ENCODE measurements at places on chromosomes 1 and 21.

DNA sequence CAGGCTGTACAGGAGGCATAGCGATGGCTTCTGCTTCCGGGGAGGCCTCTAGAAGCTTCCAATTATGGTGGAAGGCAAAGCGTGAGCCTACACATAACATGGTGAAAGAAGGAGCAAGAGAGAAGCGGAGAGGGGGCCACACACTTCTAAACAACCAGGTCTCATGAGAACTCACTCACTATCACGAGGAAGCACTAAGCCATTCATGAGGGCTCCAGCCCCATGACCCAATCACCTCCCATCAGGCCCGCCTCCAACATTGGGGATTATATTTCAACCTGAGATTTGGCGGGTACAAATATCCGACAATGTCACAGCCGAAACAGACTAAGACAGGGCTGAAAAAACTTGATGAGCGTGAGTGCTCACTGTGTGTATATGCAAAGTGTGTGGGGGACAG is 89.3 kb upstream of the CNIH3 start:
- DNase-seq: no peak

- no peak for DNase-seq
Measured at GRCh38 chr1:220922951-220923350, 43.7 kb downstream of the HLX start.

DNA sequence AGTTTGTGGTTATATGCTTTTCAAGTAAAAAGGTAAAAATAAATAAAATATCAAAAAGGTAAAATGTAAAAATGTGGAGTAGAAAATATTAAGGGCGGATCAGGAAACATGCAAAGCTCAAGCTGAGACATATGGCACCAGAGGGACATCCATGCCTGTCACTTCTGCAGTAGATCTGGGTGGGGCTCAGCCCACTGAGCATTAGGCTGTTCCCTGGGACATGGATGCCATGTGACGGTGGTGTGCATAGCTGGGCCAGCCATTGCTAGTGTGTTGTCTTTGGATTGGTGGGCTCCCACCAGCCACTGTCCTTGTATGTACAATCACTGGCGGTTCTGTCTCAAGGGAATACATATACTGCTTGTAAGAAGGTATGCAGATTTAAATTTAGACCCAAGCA is 3.0 kb downstream of the TTC13 start:
- no peak for DNase-seq

- DNase-seq: no peak
Measured at GRCh38 chr1:168112673-168113305, 23.9 kb downstream of the GPR161 start.

DNA sequence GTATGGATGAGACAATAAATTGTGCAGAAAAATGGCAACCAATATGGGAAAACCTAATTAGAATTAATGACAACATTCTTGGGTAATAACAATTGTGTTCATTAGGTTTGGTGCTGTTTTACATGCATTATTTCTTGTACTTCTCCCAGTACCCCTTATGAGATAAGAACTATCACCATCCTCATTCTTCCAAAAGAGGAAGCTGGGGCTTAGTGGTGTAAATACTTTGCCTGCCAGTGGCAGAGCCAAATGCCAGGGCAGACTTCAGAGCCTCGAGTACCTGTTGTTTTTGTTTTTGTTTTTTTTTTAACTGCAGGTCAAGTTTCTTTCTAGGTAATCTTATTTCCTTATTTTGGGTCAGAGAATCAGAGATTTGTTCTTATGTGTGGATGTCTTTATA is 206.4 kb downstream of the RHOU start:
- no peak for DNase-seq

DNA sequence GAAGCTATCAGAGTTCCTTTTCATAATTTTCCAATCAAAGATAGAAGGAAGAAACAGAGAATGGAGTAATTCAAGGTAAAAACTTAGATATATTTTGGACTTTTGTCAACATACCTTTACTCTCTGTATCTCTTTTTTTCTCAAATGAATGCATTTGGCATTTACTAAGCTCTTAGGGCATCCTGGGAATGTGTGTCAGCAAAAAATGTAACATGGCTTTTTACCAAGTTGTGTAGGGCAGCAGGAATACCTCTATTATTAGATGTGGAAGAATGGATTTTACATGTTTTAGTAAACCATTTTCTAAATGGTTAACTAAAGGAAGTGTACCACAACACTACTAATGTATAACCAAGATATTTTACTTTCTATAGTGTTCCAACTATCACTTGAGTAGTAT is 4.2 kb upstream of the COL11A1 start:
- DNase-seq: no peak

DNA sequence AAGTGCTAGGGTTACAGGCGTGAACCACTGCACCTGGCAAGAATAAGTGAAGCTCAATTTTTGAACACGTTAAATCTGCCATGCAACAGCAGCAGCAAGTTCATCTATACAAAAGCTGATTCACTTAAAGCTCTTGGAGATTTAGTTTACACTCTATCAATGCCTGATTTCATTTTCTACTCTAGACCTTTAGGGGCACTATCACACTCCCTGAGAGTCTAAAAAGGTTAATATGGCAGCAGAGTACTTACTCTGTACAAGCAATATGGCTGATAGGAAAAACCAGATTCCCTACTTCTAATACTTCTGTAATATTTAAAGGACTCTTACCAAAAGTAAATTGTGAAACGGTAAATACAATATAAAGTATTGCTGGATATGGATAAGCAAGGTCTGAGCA is 4.8 kb downstream of the RBM34 start:
- no peak for DNase-seq

- no peak for DNase-seq
Measured at GRCh38 chr1:12593621-12594066, 24.4 kb downstream of the DHRS3 start.

GRCh38 chr1:203477748-203478147 is 2.1 kb downstream of the PRELP start:
- DNase-seq: no peak

- DNase-seq: no peak
Measured at GRCh38 chr1:19563324-19564097, 78.2 kb upstream of the CAPZB start.

- DNase-seq: no peak
Measured at GRCh38 chr1:234217316-234217840, 155.9 kb upstream of the COA6 start.

DNA sequence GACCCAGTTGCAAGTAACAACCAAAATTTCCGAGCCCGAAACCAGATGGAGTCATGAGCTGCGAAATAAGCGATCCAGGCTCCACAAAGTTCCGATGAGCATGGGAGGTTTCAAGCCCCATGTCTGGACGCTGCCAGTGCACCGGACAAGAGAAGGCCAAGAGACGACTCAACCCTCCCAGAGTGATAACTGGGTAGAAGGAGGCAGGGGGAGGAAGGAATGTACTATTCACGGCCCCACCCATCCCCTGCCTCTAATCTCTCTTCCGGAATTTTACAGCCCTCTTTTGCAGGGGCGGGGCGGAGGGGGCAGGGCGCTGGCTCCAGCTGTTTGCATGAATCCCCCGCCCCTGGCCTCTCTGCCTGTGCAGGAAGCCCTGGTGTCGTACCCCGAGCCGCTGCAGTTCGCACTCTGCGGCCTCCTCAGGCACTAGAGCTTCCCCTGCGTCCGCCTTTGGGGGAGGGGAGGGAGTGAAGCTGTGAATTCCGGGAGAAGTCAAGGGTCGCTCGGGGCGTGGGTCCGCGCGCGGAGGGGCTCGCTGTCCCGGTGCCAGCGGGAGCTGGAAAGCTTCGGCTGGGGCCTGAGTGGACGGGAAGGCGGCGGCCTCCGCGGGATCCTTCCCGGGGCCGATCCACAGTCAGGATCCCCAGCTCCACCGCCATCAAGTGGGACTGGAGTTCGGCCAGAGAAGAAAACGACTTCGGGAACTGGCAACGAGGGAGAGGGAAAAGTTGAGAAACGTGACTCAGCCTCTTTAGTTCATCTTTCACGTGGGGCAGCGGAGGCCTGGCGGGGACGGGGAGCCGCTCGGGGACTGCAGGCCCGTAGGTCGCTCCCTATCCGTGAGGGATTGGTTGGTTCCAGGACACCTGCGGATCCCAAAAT is 6.3 kb upstream of the PTP4A2 start:
- no peak for DNase-seq

DNA sequence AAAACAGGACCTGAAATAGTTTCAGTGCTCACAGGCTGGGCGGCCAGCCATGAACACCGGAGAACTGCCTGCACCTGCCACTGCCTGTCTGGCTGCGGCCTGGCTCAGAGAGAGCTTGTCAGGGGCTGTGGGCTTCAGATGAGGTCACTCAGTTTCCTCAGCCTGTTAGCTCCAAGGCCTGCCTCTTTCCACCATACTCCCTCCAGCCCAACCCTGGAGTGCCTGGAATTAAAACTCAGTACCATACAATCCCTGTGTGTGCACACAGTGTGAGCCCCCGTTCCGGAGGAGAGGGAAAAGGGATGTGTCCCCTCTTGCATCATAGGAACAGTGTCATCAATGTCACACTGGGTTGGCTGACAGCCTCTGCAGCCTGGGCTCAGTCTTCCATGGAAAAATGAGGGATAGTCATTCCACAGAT is 16.2 kb downstream of the CACNA1S start:
- no peak for DNase-seq

GRCh38 chr21:42580793-42581321 is 67.2 kb downstream of the SLC37A1 start:
- DNase-seq: no peak

- DNase-seq: no peak
Measured at GRCh38 chr1:117501281-117501680, 104.6 kb upstream of the TENT5C start.

- DNase-seq: no peak
Measured at GRCh38 chr21:46607636-46608035, 2.8 kb upstream of the S100B start.

- DNase-seq: no peak
Measured at GRCh38 chr1:175364424-175365076, 172.0 kb upstream of the KIAA0040 start.

DNA sequence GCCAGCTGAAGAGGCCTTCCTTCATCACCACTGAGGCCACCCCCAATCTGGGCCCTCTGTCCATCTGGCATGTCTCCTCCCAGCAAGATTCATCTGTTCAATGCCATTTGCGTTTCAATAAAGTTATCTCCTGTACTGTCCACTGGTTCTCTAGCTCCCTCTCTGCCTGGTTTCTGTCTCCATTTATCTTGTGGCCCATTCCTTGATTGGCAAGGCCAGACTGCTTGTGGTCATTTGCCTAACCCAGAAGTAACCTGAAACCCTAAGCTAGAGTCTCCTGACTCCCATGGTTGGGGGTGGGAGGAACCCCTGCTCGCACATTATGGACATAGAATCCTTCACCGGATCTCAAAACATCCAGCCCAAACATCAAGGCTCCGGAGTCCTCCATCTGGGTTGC is 2.1 kb upstream of the IPO9 start:
- DNase-seq: no peak

DNA sequence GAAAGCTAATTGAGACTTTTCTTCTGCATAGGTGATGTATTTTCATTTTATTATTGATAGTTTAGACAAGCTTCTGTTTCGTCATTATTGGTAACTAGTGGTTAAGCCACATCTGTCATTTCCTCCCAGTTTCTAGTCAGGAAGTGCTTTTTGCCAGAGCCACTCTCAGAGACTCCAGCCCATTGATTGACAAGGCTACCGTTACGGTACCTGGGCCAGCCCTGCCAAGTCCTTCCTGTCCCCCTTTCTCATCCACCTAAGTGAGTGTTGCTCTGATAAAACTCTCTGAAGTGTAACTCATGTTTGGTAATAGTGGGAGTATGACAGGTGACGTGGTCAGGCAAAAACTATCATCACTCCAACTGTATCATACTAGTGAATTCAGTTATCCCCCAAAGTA is 29.6 kb upstream of the AGL start:
- no peak for DNase-seq

DNA sequence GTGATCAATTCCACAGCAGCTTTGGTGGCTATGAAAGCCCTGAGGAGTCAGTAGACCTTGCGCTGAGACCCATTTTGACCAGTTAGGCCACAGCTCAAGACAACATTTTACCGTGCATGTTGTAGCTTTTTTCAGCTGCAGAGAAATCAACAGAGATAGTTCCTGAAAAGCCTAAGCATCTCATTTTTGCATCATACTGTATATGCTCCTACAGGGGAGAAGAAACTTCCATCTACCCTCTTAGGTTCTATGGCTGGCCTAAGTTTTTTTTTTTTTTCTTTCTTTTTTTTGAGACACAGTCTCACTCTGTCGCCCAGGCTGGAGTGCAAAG is 24.8 kb upstream of the EYA3 start:
- DNase-seq: no peak

DNA sequence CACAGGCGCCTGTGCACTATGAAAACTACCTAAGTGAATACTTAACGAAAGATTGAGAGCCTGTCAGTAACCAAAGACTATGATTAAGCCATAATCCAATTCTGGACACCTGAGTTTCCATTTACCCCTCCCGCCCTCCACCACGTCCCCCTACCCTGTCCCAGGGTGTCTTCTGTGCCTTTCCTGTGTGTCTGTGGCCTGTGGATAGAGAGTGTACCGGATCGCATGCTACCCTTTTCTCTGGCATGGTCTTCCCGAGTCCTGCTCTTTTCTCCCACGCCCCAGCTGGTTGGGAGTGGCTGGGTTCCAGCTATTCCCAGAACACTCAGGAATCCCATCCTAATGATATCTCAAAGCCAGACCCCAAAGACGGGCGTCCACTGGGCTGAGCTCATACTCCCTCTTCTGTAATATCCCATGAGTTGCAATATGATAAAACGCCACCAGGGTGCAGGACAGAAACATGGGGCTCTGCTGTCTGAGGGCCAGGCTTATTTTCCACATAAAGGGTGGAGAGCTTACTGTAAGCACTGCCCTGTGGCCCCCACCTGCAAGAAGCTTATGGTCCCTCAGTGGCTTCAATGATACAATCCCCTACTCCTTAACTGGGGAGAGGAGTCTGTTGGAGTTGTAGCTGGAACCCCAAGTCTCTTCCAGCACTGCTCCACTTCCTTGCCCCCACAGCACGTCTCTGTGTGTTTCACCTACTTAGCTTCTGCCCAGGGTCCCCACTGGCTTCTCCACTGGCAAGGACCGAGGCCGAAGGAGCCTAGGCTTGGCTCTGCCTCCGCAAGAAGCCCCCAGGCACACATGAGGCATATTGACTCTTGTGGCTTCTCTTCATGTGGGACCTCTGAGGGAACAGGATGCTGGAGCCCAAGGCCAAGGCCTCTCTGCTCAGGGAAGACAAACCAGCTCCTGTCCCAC is 17.6 kb upstream of the ALX3 start:
- DNase-seq: no peak

GRCh38 chr1:117819301-117819700 is 110.1 kb downstream of the GDAP2 start:
- DNase-seq: no peak

DNA sequence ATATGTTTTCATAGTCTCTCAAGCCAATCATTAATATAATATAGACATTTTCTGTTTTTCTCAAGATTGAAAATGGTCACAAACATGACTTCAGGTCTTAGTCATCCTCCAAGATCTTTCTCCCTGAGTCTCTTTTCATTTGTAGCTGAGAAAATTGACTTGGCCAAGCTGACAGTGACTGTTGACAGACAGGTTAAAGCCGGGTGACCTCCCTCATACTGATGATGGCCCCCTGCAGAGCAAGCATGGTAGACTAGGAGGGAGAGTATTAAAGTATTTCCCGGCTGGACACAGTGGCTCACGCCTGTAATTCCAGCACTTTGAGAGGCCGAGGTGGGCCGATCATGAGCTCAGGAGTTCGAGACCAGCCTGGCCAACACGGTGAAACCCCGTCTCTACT is 6.8 kb upstream of the KIAA1614 start:
- DNase-seq: no peak

Measured in stimulated activated CD8-positive, alpha-beta memory T cell treated with anti-CD3 and anti-CD28 coated beads, Interleukin-15, amount 100 ng/mL, for 24 hours (primary cell).